Activated naive CD8-positive, alpha-beta T cell treated with anti-CD3 and anti-CD28 coated beads for 36 hours (primary cell): ENCODE measurements at places on chromosomes 4 and X. TPM values are rescaled to one million over a fixed set of nuclear protein-coding genes. Genes with fewer than 3 reads are reported as not detected.

- peaks cover 24% of the 10 kb centered on the region for H3K27me3 ChIP-seq
- no peaks in the 10 kb centered on the region for H3K36me3 ChIP-seq
- no peaks in the 10 kb centered on the region for H3K4me1 ChIP-seq
- no peak overlapping the region for H3K27ac ChIP-seq
- DNase-seq: no peak
These were observed 10.7 kb upstream of the SPCS3 start for GRCh38 chr4:176309046-176309445.

DNA sequence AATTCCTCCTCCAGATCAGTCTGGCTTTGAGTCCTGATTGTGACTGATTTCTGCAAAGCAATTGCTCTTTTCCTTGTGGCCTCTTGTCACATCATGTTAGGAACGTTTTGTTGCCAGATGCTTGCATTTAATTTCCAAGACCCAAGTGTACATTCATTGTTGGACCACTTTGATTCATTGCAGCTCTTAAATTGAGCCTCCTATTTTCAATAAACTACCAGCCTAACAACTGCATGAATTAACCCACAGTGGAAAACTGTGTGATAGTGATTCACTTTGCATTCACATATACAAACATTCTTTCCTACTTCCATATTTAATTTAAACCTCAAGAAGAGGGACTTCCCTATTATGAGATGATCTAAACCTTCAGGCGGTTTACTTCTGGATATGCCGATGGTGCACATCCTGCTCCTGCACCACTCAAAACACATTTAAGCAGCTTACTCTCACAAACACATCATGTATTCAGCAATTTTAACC, 118.4 kb downstream of the AFF1 start:
- peaks cover 47% of the 10 kb centered on the region for H3K36me3 ChIP-seq
- no peak for DNase-seq
- H3K4me1 ChIP-seq: peaks cover 60% of the 10 kb centered on the region

GRCh38 chrX:118698516-118699170, 28.8 kb upstream of the IL13RA1 start:
- peaks cover 2% of the 10 kb centered on the region for H3K36me3 ChIP-seq
- H3K27ac ChIP-seq: peak overlapping the region; percentile 6
- no peaks in the 10 kb centered on the region for H3K27me3 ChIP-seq
- DNase-seq: no peak

DNA sequence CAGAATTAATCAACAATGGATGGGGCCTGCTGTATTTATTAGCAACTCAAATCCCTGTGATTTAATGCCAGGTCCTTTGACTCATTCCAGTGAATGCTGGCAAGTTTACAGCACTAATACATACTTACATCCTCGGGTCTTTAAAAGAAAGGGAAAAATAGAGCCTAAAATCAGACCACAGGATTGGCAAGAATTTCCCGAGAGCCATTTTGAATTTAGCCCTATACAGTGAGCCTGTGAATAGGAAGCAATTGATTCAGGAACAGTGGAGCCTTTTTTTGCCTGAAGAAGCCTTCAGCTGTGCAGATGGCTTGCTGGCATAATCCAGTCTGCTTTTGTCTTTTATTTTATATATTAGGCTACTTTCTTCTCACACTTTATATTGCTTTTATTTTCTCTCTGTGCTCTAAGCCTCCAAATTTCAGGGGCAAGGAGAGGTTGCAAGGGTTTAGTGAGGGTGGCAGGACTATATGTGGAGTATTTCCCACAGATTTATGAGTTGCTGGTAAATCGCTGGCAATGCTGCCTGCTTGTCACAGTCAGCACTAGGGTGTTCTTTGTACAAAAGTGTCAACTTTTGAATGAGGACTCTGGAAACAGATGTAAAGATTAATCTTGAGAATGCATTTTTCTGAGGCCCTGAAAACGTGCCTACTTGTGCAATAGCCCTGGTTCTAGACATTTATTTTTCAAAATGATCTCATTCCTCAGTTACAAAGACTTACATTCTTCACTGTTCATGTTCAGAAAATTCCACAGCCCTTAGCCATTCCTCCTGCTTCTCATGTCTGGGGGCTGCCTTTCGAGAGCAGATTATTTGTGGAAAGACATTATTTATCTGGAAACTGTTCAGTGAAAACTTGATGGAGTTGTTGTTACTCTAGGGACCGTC, 303.5 kb downstream of the SPRY1 start:
- H3K4me3 ChIP-seq: no peak overlapping the region
- no peak overlapping the region for H3K27ac ChIP-seq
- peaks cover 7% of the 10 kb centered on the region for H3K27me3 ChIP-seq
- no peaks in the 10 kb centered on the region for H3K4me1 ChIP-seq
- DNase-seq: no peak

DNA sequence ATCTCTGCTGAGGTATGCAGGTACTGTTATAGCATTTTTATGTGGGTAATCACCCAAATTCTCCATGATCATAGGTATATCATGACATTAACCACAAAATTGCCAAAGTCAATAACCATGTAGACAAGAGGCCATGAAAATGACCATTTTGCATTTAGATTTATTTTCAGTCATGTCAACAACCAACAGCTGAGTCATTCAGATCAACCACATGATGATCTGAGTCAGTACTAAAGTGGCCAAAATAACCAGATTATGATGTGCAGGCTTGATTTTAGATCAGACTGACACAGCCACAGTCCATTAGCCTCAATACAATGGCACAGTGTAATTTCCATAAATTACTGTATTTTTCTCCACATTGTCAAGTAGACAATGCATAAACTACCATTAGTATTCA, 240.5 kb downstream of the GRIA3 start:
- H3K27me3 ChIP-seq: peaks cover 3% of the 10 kb centered on the region
- no peak overlapping the region for H3K27ac ChIP-seq
- DNase-seq: no peak
- no peaks in the 10 kb centered on the region for H3K4me1 ChIP-seq

DNA sequence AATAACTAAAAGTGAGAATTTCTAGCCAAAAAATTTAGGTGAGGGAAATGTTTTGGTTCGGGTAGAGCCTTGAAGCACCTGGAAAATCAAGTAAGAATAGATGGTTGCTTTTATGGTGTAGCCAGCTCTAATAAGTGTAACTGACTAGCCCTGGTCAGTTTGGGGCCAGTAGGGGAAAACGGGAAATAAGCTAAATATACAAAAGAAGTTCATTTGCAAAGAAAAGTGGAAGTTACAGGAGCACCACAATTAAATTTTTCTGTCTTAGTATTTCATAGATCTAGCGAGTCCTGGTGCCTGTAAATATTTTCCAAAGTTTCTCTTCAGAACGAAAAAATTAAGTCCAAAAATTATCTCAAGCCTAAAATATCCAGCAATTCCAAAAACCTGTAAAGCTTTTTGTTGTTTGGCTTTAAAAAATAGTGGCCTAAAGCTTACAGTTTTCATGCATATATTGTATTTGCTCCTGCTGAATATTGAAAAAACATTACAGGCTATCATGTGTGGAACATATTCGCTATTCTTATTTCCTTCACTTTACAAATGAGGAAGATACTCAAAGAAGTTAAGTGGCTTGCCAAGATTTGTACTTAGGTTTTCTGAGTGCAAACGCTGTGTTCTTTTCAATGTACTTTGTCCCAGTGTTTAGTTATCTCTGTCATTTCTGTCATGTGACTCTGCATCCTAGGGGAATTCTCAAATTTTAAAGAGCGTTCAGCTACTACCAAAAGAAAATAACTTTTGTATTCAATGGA, 7.3 kb upstream of the PTPN13 start:
- H3K27me3 ChIP-seq: peaks cover 16% of the 10 kb centered on the region
- H3K36me3 ChIP-seq: no peaks in the 10 kb centered on the region
- DNase-seq: no peak
- no peak overlapping the region for H3K27ac ChIP-seq

DNA sequence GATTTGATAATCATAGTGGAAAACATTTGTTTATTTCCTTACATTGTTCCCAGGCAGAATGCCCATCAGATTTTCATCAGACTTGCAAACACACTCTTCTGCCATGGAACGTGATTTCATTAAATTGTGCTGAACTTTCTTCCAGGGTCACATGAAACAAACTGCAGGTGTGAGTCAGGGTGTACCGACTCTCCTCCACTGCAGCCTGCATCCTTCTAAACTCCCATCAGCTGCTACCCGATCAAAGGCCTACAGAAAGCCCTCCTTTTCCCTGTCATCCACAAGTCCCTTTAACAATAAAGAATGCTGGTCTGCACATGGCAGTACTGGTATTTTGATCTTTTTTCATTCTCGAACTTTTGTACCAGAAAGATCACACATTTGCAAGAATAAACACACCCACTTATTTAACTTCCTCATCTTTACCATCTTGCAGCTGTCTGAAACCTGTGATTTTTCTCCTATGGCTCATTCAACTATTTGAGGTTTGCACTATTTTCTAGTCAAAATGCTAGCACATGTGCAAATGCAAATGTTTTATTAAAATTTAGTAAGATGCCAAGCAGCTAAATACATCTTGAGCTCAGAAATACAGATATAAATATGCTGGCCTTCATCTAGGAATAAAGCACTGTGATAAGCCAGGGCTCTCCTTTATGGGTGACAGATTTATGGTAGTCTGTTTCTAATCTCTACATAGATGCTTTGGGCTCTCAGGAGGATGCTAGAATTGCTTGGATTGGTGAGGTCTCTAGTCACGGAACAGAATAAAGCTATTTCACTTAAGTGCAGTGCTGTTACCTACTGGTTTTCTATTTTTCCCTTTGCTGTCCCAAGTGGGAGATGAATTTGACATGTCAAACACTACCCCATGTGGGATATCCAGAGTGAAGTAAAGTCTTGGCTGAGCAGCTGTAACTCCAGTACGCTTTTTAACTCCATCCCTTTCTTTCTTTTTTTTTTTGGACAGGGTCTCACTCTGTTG, 25.8 kb upstream of the ARHGAP24 start:
- H3K4me3 ChIP-seq: no peak overlapping the region
- no peaks in the 10 kb centered on the region for H3K4me1 ChIP-seq
- H3K27ac ChIP-seq: no peak overlapping the region
- no peak for DNase-seq

DNA sequence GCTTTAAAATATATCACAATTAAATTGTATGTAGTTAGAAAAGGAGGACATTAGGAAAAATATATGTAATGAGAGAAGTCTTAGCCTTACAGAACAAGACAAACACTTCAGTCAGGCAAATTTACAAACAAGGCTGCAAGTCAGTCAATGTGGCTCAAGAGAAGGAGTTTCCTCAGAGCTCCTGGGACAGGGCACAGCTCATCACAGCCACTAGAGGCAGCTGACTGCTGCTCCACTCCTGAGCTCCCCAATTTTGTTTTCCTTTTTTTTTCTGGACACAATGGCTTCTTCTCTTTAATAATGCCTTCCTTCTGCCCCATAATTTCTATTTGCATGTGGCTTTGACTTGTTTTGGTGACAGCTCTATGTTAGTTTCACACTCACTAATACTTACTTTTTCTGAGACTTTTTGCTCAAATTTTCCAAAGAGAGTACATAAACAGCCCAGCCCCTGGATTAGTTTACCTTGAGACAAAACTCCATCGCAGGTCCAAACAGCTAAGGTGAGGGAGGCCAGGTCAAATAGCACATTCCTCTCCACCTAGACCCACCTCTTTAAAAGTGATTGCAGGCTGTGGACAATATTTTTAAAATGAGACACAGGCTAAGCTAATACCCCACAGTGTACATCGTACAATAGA, 850.4 kb upstream of the FRG1 start:
- H3K4me3 ChIP-seq: no peak overlapping the region
- DNase-seq: no peak
- no peaks in the 10 kb centered on the region for H3K36me3 ChIP-seq
- H3K4me1 ChIP-seq: no peaks in the 10 kb centered on the region

- peaks cover 11% of the 10 kb centered on the region for H3K27me3 ChIP-seq
- H3K27ac ChIP-seq: no peak overlapping the region
- no peak for DNase-seq
- H3K4me3 ChIP-seq: no peak overlapping the region
- no peaks in the 10 kb centered on the region for H3K36me3 ChIP-seq
These were observed 75.1 kb downstream of the CEP44 start for GRCh38 chr4:174358829-174359228.

- DNase-seq: no peak
These were observed 20.9 kb downstream of the FAM9C start for GRCh38 chrX:13023567-13023966.

DNA sequence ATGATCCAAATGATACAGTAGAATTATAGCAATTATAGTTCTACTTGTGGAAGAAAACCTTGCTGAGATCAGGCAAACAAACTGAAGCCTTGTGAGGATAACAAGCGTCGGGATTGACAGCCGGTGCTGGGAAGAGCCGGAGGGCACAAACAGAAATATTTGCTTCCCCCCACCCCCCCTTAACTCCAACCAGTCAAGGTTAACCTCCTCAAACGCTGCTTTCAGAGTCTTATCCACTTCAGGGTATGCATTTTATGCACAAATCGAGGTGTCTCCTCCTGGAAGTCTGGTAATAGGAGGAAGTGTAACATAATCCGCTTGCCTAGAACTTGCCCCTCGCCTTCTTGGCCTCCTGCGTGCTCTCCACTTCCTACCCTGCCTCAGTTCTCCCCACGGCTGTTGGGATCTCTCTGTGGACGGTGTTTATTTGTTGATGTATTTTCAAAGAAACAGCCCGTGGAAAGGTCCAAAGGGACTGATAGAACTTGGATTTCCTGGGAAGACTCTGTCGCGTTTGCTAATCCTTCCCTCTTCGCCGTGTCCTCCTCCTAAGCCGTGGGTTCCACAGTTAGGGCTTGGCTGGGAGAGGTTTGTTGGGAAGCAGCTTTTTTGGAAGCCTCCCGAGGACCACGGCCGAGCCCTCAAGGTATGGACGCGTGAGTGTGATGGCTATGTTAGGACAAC, 4.1 kb upstream of the ARX start:
- DNase-seq: no peak
- H3K36me3 ChIP-seq: peaks cover 2% of the 10 kb centered on the region
- peaks cover 89% of the 10 kb centered on the region for H3K27me3 ChIP-seq
- H3K4me3 ChIP-seq: no peak overlapping the region
- H3K4me1 ChIP-seq: peaks cover 16% of the 10 kb centered on the region
- H3K27ac ChIP-seq: no peak overlapping the region

Gene GPRASP1
- 3.8 TPM for total RNA-seq

Gene PHOX2B
- not detected for total RNA-seq

Gene ADH7
- total RNA-seq: not detected

Gene SLC4A4
- 0.06 TPM for total RNA-seq

Gene USP27X
- total RNA-seq: 1.7 TPM
